Uterus (tissue), 4 donors: ENCODE measurements at places on chromosomes 1 and 21.
A peak's percentile ranks its signal among the peaks of the same experiment; 100 is the strongest.

- no peaks in the 10 kb centered on the region for H3K36me3 ChIP-seq
- peak overlapping the region; percentile 97 for H3K27ac ChIP-seq
- no peaks in the 10 kb centered on the region for H3K4me1 ChIP-seq
- peak overlapping the region; percentile 92 for H3K4me3 ChIP-seq
- H3K27me3 ChIP-seq, result no peaks in the 10 kb centered on the region
- DNase-seq, result no peak
Measured at GRCh38 chr1:183636334-183636682, 725 bp upstream of the ARPC5 start.

GRCh38 chr1:200877839-200878551, 5.2 kb downstream of the GPR25 start:
- H3K4me3 ChIP-seq, result no peak overlapping the region
- H3K27ac ChIP-seq, result no peak overlapping the region
- H3K27me3 ChIP-seq, result peaks cover 4% of the 10 kb centered on the region
- H3K4me1 ChIP-seq, result no peaks in the 10 kb centered on the region
- H3K36me3 ChIP-seq, result no peaks in the 10 kb centered on the region

- no peaks in the 10 kb centered on the region for H3K4me1 ChIP-seq
- DNase-seq, result no peak
- H3K4me3 ChIP-seq, result no peak overlapping the region
- H3K27ac ChIP-seq, result no peak overlapping the region
Measured at GRCh38 chr1:214525535-214526019, 25.8 kb downstream of the PTPN14 start.

DNA sequence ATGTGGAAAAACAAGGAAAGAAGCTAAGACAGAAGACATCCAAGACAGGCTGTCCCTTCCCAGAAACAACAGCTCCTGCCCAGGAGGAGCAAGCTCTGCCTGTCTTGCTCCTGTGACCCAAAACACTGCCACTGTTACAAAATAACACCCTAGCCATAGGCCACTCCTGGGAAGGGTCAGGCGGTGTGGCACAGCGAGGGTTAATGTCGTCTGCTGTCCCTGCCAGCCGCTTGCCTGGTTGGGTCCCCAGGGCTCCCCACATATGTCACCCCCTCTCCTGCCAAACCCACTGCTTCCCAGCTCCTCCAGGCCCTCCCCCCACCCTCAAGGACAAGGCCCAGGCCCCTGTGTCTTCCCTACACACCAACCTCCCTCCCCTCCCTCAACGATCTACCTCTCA, 3.9 kb upstream of the NHLH1 start:
- H3K4me3 ChIP-seq, result no peak overlapping the region
- no peaks in the 10 kb centered on the region for H3K27me3 ChIP-seq
- no peaks in the 10 kb centered on the region for H3K4me1 ChIP-seq

DNA sequence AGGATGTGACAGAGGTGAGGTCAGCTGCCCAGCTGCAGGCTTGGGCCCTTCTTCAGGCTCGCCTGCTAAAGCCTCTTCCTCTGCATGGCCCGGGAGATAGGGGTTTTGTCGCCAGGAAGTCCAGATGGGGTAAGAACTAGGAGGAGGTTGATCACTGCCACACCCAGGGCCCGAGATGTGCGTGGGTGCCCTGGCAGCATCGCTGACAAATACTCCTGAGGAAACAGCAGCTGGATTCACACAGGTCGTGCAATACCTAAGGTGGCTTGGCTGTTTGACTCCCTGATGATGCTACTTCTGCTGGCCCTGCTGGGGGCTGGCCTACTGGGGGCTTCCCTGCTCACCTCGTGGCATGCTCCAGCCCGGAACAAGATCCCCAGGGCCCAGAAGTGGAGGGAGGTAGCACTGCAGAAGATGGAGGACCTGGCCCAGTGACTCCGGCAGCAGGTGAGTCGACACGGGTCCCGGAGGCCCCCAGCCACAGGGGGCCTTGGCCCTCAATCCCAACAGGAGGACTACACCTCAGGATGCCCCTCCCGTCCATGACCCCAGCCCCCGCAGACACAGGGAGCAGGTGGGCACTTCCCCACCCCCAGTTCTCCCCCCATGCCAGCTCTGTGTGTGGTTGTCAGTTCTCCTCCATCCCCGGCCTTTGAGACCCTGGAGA, 29.6 kb downstream of the FAAH start:
- H3K27ac ChIP-seq, result no peak overlapping the region
- DNase-seq, result no peak
- no peaks in the 10 kb centered on the region for H3K36me3 ChIP-seq
- no peak overlapping the region for H3K4me3 ChIP-seq
- H3K27me3 ChIP-seq, result no peaks in the 10 kb centered on the region

GRCh38 chr1:32761253-32761877, 55.8 kb downstream of the YARS1 start:
- DNase-seq, result peak; percentile 65
- no peaks in the 10 kb centered on the region for H3K36me3 ChIP-seq
- H3K27ac ChIP-seq, result peak overlapping the region; percentile 18
- H3K4me1 ChIP-seq, result peaks cover 4% of the 10 kb centered on the region
- no peaks in the 10 kb centered on the region for H3K27me3 ChIP-seq
- no peak overlapping the region for H3K4me3 ChIP-seq

DNA sequence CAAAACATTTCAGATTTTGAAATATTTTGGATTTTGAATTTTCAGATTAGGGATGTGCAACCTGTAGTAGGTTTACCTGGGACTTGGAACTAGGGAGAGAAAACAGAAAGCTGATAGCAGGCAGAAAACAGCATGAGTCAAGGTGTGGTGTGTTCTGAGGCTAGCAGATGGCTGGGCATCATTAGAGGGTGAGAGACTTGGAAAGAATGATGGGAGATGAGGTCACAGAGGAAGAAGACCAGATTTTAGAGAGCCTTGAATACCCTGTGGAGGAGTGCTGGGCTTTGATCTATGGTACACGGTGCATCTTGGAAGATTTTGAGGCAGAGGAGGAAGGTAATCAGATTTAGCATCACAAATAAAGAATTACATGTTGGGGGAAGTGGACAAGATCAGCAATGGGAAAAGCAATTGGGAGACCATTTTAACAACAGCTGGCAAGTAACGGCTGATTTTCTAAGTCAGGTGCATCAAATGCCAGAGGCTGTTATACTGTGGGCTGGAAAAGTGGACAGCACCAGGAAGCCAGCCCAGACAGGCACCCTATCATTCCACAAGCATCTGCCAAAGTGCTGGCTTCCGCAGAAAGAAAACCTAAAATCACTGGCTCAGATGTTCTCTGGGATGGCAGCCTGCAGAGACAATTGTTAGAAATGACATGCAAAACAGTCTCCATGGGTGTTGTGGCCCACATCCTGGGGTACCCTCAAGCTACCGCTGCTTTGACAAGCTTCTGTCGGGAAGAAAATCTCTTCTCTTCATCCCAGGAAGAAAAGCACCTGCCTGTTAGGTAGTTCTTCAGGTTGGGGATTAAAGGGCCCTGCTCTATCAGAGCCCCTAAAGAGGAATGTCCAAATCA, 30.9 kb upstream of the CAMK1G start:
- no peak overlapping the region for H3K27ac ChIP-seq
- no peaks in the 10 kb centered on the region for H3K27me3 ChIP-seq
- no peak for DNase-seq
- H3K4me3 ChIP-seq, result no peak overlapping the region
- no peaks in the 10 kb centered on the region for H3K36me3 ChIP-seq

GRCh38 chr1:15141935-15142539, 11.5 kb upstream of the TMEM51 start:
- H3K27me3 ChIP-seq, result no peaks in the 10 kb centered on the region
- H3K4me1 ChIP-seq, result no peaks in the 10 kb centered on the region
- no peak overlapping the region for H3K27ac ChIP-seq
- DNase-seq, result no peak
- no peak overlapping the region for H3K4me3 ChIP-seq

DNA sequence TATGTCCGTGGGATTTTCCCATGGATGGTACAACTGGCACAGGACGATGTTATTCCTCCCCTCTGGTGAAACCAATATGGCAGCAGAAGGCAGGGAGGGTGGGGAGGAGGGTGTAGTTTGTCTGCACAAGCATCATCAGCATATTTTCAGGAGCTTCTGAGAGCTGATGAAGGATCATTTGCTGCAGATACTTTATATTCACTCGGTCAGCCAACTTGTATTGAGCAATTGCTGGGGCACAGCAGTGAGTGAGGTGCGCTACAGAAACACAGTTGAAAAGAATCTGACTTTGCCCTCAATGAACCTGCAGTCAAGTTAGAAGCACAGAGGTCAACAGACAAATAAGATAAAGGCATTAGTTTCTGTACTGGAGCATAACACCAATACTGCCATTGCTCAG, 13.0 kb downstream of the PKP1 start:
- H3K4me3 ChIP-seq, result no peak overlapping the region
- no peak overlapping the region for H3K27ac ChIP-seq
- no peaks in the 10 kb centered on the region for H3K27me3 ChIP-seq
- H3K4me1 ChIP-seq, result no peaks in the 10 kb centered on the region

GRCh38 chr1:54583871-54584270, 35.8 kb downstream of the ACOT11 start:
- no peaks in the 10 kb centered on the region for H3K4me1 ChIP-seq
- no peak overlapping the region for H3K27ac ChIP-seq
- no peak overlapping the region for H3K4me3 ChIP-seq
- no peaks in the 10 kb centered on the region for H3K36me3 ChIP-seq

DNA sequence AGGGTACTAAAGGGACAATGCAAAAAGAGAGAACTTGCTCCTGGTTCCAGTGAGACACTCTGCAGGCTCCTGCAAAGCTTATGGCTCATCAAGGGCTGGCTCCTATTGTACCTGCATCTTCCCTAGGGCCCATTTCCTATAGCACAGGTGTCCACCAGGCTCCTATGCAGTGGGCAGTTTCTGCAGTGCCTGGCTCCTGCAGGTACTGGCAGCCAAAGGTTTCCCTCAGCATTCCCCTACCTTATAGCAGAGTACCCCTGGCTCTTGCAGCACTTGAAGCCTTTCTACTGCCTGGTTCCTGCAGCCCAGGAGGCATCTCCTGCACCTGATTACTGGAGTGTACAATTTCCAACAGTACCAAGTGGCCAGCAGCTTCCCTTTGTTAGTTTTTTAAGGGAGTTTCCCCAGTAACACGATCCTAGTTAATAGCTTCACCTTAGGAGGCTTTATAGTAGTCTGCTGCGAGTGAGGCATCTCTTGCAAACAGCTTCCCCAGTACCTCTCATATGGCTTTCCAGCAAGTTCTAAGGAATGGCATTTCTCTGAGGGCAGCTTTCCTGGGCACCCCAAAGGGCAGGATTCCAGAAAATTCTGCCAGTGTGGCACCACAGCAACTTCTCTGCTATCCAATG, 141.7 kb downstream of the DENND1B start:
- H3K4me1 ChIP-seq, result no peaks in the 10 kb centered on the region
- no peaks in the 10 kb centered on the region for H3K27me3 ChIP-seq
- no peaks in the 10 kb centered on the region for H3K36me3 ChIP-seq

- DNase-seq, result no peak
- no peaks in the 10 kb centered on the region for H3K36me3 ChIP-seq
- no peaks in the 10 kb centered on the region for H3K27me3 ChIP-seq
- H3K27ac ChIP-seq, result no peak overlapping the region
Measured at GRCh38 chr1:246425139-246425794, 81.8 kb downstream of the SMYD3 start.

DNA sequence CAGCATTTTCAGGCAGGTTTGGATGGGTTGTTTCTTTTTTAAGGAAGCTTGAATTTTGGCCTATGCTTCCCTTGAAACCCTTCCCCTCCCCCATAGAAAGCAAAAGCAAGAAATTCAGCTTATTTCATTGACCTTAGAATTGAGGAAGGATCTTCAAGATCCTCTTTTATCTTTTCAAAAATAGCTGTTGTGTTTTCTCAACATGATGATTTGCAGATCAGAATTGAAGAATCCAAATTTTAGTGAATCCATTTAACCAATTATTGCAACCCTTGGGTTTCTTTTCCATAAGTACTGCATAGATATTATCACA, 73.7 kb downstream of the LRRC8C start:
- no peak overlapping the region for H3K4me3 ChIP-seq
- no peaks in the 10 kb centered on the region for H3K4me1 ChIP-seq
- no peak for DNase-seq
- no peak overlapping the region for H3K27ac ChIP-seq
- no peaks in the 10 kb centered on the region for H3K36me3 ChIP-seq

GRCh38 chr21:25405984-25406383, 201.3 kb downstream of the MRPL39 start:
- DNase-seq, result no peak
- H3K4me1 ChIP-seq, result no peaks in the 10 kb centered on the region
- H3K27ac ChIP-seq, result no peak overlapping the region
- H3K36me3 ChIP-seq, result no peaks in the 10 kb centered on the region
- no peak overlapping the region for H3K4me3 ChIP-seq

- H3K4me1 ChIP-seq, result no peaks in the 10 kb centered on the region
- no peak for DNase-seq
- H3K27me3 ChIP-seq, result no peaks in the 10 kb centered on the region
- no peak overlapping the region for H3K27ac ChIP-seq
- H3K4me3 ChIP-seq, result no peak overlapping the region
Measured at GRCh38 chr1:208036106-208036808, 125.3 kb upstream of the CD34 start.

GRCh38 chr1:43440358-43440757, 13.4 kb downstream of the HYI start:
- H3K27ac ChIP-seq, result no peak overlapping the region
- H3K4me3 ChIP-seq, result no peak overlapping the region
- H3K36me3 ChIP-seq, result no peaks in the 10 kb centered on the region
- no peaks in the 10 kb centered on the region for H3K4me1 ChIP-seq

DNA sequence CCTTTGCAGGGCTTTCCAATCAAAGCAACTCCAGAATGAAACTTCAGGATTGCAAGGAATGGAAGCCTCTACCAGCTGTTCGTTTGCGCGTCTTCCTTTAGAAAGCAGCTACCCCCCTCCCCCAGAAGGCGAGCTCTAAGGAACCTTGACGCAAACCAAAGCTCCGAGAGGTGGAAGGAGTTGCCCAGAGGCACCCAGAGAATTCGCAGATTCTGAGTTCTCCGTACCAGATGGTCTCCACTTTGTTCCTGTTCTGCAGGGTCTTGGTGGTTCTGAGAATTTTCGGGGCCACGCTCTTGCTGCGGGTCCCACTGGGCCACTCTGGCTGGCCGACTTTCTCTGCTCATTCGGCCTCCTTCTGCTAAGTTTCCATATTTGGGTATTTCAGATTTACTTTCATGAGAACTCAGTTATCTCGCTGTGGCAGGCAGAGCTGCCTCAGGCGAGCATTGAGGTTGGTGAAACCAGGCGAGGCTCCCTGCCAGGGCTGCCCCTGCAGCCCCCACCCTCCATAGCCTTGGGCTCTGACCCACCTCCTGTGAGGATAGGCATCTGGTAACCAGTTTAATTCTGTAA, 801 bp downstream of the TRAF5 start:
- no peaks in the 10 kb centered on the region for H3K27me3 ChIP-seq
- H3K36me3 ChIP-seq, result no peaks in the 10 kb centered on the region
- H3K4me1 ChIP-seq, result no peaks in the 10 kb centered on the region
- DNase-seq, result peak; percentile 46
- H3K4me3 ChIP-seq, result peak overlapping the region; percentile 51
- H3K27ac ChIP-seq, result peak overlapping the region; percentile 88

DNA sequence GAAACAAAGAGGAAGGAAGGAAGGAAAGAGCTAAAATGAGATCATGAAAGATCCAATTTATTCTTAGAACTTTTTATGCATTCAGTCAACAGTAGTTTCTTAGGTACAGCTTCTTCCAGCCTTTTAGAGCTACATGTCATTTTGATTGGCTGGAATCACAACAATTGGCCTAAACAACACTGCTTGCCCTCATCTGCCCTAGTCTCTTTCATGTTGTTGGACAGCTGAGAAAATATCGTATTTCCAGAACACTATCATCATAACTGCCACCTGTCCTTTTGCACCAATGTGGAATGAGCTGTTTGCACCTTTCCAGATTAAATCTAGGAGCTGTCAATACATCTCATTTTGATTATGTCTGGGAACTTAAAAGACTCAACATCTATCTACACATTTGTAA, 161.7 kb downstream of the TGFBR3 start:
- no peak overlapping the region for H3K4me3 ChIP-seq
- peak overlapping the region; percentile 91 for H3K27ac ChIP-seq
- H3K27me3 ChIP-seq, result no peaks in the 10 kb centered on the region
- H3K4me1 ChIP-seq, result peaks cover 20% of the 10 kb centered on the region
